NCI-H2107 (cell line): ENCODE measurements at places on chromosomes 13 and 19.

GRCh38 chr19:38693380-38694223 lies 46.2 kb downstream of the ACTN4 start:
- no peak for DNase-seq

- peak; percentile 2 for DNase-seq
Observed at GRCh38 chr13:30618186-30618929, 638 bp downstream of the USPL1 start.

DNA sequence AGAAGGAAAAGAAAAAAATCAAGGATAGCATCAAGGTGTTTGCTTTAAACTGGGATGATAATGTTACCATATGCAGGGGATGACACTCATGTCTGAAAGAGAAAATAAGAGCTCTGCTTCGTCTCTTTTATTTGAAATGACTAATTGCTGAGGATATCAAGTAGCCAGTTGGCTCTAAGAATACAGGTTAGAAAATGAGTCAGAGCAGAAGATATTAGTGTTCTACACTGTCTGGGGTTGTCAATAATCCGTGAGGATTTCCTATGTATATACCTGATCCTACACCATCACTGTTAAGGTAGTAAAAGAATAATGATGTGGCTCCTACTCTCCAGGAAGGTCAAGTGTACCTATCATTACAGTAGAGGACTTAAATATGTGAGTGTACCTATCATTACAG lies 562.5 kb downstream of the GPC6 start:
- DNase-seq = no peak

GRCh38 chr19:46834121-46834520 lies 16.5 kb downstream of the AP2S1 start:
- DNase-seq = no peak

GRCh38 chr19:40612831-40613689 lies 11.9 kb downstream of the LTBP4 start:
- DNase-seq = no peak

GRCh38 chr19:33683881-33684537 lies 62.3 kb downstream of the CHST8 start:
- DNase-seq = no peak

GRCh38 chr13:46624821-46625220 lies 71.9 kb downstream of the LRCH1 start:
- DNase-seq = no peak

GRCh38 chr19:16206046-16206605 lies 8.4 kb downstream of the AP1M1 start:
- DNase-seq = no peak

GRCh38 chr19:41299046-41299754 lies 10.8 kb upstream of the CCDC97 start:
- DNase-seq = no peak

GRCh38 chr13:42028113-42028799 lies 20.2 kb upstream of the DGKH start:
- no peak for DNase-seq
